Amniotic stem cell (primary cell): ENCODE measurements at places on chromosomes 3 and 15.

DNA sequence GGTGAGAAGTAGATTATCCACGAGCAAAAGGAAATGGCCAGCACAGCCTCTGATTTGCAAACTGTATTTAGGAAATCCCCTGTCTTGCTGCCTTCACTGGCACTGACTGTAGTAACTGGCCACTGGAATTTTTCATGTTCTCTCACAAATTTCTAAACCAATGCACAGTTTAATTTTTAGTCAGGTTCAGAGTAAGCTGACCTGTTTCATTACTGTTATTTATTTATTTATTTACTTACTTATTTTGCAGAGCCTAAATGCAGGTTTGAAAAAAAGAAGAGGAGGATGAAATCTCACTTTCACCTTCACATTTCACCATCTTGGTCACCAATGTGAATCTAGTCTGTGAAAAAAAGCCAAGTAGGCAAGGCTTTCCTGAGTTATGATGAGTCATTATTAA lies 291.0 kb downstream of the PLOD2 start:
- DNase-seq = no peak

- DNase-seq = no peak
Observed at GRCh38 chr15:50636146-50636545, 50.5 kb downstream of the TRPM7 start.

GRCh38 chr3:102020735-102021134 lies 171.4 kb downstream of the NFKBIZ start:
- no peak for DNase-seq

DNA sequence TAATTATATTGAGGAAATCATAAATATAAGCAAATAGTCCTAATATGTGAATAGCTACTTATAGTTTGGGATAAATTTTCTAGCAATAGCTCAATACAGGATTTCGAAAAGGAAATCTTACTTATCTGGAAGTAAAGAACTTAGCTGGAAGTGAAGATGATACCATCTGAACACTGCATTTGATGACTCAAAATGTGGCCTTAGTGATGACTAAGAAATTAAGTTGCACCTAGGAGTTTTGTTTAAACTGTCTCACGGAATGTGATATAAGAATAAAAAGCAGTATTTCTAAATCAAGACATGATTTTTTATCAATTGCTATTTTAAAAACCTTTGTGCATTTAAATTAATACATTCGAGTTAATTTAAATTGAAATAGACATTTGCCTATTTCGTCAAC lies 91.2 kb downstream of the EOMES start:
- no peak for DNase-seq

DNA sequence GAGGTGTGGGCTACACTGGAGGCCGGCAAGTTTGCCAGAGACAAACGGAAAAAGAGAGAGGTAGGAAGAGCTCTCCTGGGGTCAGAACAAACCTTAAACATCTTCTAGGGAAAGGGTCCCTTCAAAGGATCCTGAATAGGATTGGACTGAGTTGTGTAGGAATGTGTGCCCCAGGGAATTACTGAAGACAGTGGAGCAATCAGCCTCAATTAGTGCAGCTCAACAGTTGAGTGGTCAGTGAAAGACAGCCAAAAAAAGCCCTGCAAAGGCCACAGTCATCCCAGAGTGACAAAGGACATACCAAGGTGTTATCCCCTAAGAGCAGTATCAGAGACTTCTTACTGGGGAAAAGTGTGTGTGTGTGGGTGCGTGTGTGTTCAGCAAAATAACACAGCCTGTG lies 70.3 kb downstream of the NUP210 start:
- no peak for DNase-seq
